Fibroblast of skin of left quadriceps (primary cell): ENCODE measurements at places on chromosomes 5 and 9.

DNA sequence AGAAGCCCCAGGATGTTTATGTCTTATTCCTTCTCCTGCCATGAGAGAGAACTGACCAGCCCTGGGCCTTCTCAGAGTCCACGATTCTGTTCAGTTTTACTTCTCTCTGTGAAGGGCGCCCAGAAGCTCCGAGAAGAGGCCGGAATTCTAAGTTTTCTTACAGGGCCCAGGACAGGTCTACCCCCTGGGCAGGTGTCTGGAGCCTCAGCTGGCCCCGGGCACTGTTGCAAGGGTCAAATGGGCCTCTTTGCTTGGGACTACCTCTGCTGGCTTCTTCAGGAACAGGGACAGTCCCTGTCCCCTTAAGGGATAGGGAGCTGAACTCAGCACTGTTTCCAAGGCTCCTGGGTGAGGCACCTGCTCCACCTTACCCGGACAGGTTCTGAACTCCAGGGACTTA lies 55.0 kb downstream of the RASGEF1C start:
- DNase-seq = no peak

DNA sequence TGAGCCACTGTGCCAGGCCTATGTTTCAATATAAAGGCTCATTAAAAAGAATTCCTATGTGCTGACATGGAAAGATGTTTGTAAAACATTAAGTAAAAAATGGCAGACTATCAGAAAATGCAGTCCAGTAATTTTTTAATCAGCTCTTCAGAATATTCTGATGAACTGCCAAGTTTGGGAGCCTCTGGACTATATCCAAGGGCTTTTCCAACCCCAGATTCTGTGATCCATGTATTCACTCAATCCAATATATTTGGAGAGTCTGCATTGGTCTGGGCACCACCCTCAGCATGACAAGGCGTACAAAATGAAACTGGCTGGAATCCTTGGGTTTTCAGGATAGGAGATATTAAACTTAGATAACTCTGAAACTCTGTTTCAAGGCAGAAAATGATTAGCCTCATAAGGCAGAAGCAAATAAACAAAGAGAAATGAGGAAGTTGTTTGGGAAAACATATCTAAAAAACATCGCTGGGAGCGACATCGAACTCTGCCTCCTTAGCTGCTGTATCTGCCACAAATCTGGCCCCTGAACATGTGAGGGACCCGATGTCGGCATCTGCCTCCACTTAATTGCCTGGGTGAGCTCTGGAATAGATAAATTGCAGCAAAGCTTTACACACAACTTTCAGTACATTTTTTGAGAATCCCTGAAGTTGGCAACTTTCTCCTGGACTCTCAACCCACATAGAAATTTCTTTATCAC lies 14.4 kb downstream of the PDE6A start:
- no peak for DNase-seq

DNA sequence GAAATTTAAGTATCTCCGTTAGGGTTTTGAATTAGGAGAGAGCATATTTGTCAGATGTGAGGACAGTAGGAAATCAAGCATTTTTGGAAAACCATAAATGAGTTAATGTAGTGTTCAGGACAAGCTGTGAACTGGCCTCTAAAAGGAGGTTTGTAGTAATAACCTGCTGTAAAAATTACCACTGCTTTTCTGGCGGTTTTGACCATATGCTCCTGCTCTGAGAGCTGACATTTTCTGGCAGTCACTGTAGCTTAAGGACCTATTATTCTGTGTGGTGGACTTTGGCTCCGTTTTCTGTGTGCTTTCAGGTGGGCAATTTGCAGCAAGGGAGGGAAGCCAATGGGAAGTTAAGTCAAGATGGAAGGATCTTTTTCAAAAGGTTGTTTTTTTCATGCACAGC lies 111.1 kb downstream of the SGCD start:
- no peak for DNase-seq

DNA sequence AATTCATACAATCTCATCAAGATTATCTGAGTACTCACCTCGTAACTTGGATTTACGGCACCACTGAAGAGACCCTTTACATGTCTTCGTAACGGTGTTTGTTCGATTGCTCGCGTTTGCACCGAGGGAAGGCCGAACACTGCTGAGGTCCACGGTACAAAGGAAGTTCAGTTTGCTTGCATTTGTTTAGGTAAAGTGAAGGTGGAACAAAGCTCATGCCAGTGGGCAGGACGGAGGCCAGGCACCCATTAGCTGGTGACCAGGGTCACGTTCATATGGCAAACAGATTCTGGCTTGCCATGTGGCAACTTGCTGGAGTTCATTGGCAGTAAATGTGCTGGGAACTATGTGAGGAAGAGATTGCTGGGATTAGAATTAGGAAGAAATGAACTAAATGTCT lies 164.8 kb downstream of the MACROH2A1 start:
- no peak for DNase-seq

DNA sequence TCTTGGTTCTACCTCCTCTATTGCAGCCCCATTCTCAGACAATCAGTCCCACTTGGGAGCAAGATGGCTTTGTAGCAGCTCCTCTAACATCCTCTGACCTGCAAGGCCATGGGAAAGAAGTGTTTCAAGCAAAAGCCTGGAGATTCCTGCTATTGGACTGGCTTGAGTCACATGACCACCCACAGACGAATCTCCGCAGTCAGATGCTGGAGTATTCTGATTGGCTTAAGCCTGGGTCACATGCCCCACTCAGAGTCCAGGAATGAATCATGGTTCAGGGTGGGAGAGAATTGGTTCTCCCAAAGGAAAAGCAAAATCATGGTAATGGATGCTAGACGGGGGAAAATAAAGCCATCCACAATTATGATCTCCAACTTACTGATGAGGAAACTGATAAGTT lies 22.6 kb upstream of the LMX1B start:
- DNase-seq = no peak

- DNase-seq = peak; percentile 33
These were observed 1061.8 kb downstream of the CDH12 start for GRCh38 chr5:21791304-21791703.

DNA sequence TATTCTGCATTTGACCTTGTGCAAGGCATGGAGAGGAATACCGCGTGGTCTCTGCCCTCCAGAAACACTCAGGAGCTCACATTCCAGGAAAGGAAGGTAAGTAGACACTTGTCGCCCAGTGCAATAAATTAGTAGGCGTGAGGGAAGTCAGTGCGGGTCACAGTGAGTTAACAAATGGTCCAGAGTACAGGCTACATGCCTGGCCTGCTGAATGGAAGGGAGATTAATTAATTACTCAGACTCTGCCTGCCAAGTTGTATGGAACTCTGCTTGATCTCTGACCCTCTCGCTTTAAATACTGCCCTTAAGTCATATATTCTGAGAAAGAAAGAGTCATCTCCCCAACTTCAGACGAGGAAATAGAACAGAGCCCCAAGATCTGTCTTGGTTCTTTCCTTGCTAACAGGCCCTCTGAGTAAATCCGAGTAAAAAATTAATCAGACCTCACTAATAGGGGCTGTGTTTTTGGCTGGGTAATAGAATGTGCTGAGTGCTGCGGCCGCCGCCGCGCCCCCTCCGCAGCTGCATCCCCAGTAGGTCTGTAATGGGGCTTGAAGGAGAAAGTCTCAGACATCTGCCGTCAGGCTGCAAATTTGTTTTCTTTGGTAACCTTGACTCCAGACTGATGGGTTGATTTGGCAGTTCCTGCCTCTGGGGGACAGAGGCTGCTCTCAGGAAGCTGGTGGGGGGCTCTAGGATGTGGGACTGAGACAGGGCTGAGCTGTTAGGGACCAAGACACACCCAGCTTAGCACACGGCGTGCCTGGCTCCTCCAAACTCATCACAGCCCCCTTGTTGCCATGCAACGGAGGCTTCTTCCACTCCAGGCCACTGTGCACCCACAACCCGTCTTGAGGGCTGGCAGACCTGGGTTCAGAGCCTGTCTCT lies 144.4 kb downstream of the NSG2 start:
- DNase-seq = no peak

DNA sequence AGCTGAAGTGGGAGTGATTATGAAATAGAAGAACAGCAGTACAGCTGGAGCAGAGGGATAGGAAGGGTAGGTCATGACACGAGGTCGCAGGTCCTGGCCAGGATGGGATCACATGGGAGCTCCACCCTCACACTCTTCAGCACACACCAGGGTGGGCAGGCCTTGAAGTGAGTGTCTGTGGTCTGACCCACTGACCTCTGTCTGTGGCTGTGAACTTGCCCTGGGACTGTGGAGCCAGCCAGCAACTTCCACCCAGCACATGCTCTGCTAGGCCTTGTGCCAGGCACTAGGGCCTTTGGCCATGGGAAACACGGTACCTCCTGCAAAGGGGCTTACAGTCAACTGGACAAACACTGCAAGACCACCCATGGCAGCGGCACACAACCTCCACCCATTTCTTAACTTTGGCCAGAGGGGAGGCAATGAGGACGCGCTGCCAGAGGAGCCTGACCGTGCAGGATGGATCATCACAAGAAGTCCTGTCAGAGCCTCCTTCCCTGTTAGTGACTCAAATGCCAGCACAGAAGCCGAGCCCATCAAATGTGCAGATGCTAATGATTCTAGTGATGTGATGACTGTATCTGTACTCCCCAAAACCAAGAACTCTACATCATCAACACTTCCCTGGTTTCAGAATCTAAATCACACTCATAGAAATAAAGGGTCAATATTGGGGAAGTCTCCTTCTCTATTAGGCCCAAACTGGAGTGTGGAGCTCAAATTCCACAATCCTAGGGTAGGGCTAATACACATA lies 113.6 kb downstream of the DPYSL3 start:
- no peak for DNase-seq

DNA sequence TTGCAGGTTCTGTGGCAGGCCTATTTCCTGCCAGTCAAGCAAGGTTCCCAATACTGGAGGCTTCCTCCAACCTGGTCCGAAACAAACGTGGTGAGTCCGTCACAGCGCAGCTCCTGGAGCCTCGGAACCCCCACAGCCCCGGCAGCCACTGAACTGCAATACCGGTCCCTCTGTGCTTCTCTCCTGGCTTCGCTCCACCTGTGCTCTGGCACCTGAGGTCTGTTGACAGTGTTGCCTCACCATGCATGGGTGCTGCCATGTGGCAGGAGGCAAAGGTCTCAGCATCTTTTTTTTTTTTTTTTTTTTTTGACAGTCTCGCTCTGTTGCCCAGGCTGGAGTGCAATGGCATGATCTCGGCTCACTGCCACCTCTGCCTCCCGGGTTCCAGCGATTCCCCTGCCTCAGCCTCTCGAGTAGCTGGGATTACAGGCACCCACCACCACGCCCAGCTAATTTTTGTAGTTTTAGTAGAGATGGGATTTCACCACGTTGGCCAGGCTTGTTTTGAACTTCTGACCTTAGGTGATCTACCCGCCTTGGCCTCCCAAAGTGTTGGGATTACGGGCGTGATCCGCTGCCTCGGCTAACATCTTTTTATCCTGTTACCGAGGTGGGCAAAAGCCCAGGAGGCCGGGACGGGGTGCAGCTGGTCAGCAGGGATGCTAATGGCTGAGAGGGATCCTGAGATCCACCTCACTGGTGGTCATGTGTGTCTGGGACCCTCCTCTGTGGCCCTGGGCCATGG lies 57.1 kb upstream of the RNU6ATAC start:
- DNase-seq = no peak

- no peak for DNase-seq
These were observed 35.8 kb downstream of the OLFM1 start for GRCh38 chr9:135123126-135123772.

DNA sequence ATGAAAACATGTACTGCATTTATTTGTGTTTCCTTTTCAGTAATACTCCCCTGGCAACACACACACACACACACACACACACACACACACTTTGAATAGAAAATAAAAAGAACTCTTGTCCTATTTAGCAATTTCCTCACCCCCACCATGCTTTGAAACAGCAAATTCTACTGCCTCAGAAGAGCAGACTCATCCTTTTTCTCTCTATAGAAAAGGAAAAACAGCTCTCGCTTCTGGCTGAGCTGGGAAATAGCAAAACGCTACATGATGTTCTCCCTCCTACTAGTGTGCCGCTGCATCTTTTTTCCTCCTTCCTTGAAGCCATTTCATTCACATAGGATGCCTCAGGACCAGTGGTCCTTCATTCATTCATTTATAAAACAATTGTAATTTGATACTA lies 453.6 kb downstream of the CSNK1G3 start:
- no peak for DNase-seq

DNA sequence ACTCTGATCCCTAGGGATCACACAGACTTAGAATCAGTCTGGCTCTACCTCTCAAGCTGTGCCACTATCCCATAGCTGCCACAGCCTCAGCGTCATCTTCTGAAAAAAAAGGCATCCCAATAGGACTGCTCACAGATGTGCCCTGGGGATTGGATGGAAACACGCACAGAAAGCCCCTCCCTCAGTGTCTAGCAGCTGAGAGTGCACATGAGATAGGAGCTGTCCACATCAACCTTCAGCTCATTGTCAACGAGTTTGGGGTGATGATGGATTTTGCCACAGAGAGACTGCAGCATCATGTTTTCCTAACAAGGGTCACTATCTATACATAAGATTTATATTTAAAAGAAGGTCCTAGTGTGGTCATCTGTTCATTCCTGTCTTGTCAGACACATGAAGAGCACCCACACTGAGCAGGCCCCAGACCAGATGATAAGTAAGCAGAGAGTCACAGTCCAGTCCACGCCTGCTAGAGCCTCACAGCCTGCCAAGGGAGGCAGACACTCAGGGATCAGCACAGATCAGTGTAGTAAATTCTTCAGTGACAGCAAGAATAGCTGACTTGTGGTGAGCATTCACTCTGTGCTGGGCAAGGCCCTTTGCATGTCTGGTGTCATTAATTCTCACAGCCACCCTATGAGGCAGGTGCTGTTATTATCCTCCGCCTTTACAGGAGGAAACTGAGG lies 25.8 kb downstream of the AFAP1L1 start:
- DNase-seq = no peak

- peak; percentile 87 for DNase-seq
These were observed 69.8 kb upstream of the CCDC112 start for GRCh38 chr5:115366223-115366622.

DNA sequence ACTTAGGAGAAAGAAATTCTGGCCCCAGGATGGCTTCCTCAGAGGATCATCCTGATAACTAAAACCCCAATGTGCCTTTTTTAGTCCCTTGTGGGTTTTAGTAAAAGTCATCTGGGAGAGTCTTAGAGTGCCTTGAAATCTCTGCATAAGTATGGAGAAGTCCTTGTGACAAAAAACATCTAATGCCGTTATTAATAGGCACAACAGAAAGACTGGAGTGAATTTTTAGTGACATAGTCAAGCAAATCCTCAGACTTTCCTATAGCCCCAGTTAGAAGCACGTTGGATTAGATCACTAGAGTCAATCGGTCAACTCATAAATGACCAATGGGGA lies 108.2 kb upstream of the MPDZ start:
- DNase-seq = no peak

GRCh38 chr5:178818094-178818493 lies 41.7 kb upstream of the ZNF354B start:
- no peak for DNase-seq

DNA sequence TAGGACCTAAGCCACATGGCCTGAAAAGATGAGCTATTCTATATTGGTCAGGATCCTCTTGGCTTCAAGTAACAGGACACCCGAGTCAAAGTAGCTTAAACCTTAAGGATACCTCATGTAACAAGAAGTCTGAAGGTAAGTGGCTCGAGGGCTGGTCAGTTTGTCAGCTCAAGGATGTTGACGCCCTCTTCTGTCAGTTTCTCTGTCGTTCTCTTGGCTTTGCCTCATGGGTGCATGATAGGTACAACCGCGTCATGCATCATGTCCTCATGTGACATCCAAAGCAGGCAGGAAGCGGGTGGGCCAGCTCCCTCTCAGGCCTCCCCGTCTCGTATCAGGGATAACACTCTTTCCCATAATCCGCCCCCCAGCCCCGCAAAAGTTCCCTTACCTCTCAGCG lies 22.1 kb upstream of the TCERG1 start:
- no peak for DNase-seq

- DNase-seq = no peak
These were observed 40.1 kb upstream of the PLPP6 start for GRCh38 chr9:4622016-4622415.
